ENCODE measurements at places on chromosomes 5 and 9. TPM values are rescaled to one million over a fixed set of nuclear protein-coding genes. Genes with fewer than 3 reads are reported as not detected.

IL13 gene
- polyA plus RNA-seq: not detected

KIF2A gene
- polyA plus RNA-seq: 58.2 TPM

KIF4B gene
- polyA plus RNA-seq: 0.22 TPM

PDE8B gene
- 7.8 TPM for polyA plus RNA-seq

CER1 gene
- 2.3 TPM for polyA plus RNA-seq

PCDHA8 gene
- 0.06 TPM for polyA plus RNA-seq

Data from renal cortex interstitium (tissue), 15 donors.